ENCODE measurements at places on chromosomes 6 and 20. TPM values are rescaled to one million over a fixed set of nuclear protein-coding genes. Genes with fewer than 3 reads are reported as not detected.

Gene BPIFA1
- not detected for total RNA-seq

Gene DUSP15
- not detected for total RNA-seq

Gene PDE7B
- 0.12 TPM for total RNA-seq

Gene LY6G6F
- not detected for total RNA-seq

Gene HAO1
- not detected for total RNA-seq

Gene OR2H1
- total RNA-seq = not detected

Gene SLC22A16
- total RNA-seq = not detected

Gene TPBG
- total RNA-seq = 0.34 TPM

Gene MUC21
- total RNA-seq = not detected

DNA sequence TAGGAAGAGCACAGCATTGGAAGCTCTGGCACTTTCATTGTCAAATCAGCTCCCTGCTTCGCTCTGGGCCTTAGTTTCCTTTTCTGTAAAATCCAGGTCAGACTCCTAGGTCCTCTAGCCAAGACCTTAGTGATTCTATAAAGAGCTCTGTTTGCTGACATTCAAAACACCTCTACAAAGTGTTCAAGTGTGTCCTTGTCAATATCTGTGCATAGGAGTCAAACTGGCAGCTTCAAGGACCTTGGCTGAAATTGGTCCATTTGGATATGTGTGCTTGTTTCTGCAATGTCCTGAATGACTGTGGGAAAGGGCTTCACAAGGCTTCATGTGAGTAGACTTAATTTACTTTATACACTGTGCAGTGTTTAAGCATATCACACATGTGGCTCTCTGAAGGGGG, 73.9 kb upstream of the ENPP5 start:
- no peak overlapping the region for H3K4me3 ChIP-seq
- H3K27me3 ChIP-seq = peaks cover 1% of the 10 kb centered on the region
- H3K36me3 ChIP-seq = no peaks in the 10 kb centered on the region
- no peak overlapping the region for H3K27ac ChIP-seq
- DNase-seq = no peak

GRCh38 chr20:62021793-62022385, 43.8 kb downstream of the TAF4 start:
- H3K4me3 ChIP-seq = no peak overlapping the region
- no peak overlapping the region for H3K27ac ChIP-seq
- H3K27me3 ChIP-seq = no peaks in the 10 kb centered on the region
- DNase-seq = no peak
- H3K36me3 ChIP-seq = no peaks in the 10 kb centered on the region

DNA sequence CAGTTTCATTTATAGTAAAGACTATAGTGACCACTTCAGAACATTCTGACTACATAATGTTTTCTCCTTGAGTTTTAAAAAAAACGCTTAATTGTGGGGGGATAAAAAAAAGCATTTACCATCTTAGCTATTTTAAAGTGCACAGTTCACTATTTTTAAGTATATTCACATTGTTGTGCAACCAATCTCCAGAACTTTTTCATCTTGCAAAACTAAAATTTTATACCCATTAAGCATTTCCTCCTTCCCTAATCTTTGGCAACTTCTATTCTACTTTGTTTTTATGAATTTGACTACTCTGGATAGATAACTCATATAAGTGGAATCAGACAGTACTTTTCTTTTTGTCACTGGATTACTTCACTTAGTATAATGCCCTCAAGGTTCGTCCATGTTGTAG, 62.3 kb downstream of the FKBP5 start:
- H3K27ac ChIP-seq = no peak overlapping the region
- H3K36me3 ChIP-seq = peaks cover 23% of the 10 kb centered on the region
- H3K27me3 ChIP-seq = no peaks in the 10 kb centered on the region
- DNase-seq = no peak
- peaks cover 31% of the 10 kb centered on the region for H3K4me1 ChIP-seq
- H3K4me3 ChIP-seq = no peak overlapping the region

- H3K4me3 ChIP-seq = peak overlapping the region; percentile 38
- peak overlapping the region; percentile 10 for H3K27ac ChIP-seq
- peaks cover 23% of the 10 kb centered on the region for H3K4me1 ChIP-seq
- no peaks in the 10 kb centered on the region for H3K27me3 ChIP-seq
Measured at GRCh38 chr6:143058987-143059386, 1.7 kb upstream of the AIG1 start.

DNA sequence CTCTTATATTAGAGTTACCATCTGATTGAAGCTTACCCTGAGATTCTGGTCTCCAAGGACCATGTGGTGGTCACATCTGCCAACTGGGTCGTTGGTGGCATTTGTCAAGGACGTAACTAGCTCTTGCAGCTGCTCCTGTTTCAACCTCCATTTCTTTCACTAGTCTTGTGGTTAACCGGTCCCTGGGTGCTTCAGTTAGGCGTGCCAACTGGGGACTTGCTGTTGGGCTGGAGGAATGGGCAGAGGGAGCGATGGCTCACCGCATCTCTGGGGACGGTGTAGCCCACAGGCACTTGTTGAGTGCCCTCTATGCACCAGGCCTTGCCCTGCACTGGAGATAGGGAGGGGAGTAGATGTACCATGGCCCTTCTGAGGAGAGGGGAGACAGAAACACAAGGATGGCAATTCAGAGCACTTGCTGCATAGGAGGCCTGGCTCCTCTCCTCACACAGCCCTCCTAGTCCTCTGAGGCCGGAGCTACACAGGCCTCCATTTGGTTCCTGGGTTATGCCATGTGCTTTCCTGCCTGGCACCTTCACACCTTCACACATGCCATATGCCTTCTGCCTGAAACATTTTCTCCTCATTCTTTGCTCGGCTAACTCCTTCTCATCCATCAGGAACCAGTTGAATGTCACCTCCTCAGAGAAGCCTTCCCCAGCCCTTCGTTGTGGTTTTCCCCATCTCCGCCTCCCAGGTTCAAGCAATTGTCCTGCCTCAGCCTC, 20.0 kb upstream of the ASXL1 start:
- peaks cover 29% of the 10 kb centered on the region for H3K36me3 ChIP-seq
- no peak for DNase-seq
- H3K27ac ChIP-seq = no peak overlapping the region
- peaks cover 36% of the 10 kb centered on the region for H3K4me1 ChIP-seq
- H3K4me3 ChIP-seq = no peak overlapping the region
- H3K27me3 ChIP-seq = no peaks in the 10 kb centered on the region

DNA sequence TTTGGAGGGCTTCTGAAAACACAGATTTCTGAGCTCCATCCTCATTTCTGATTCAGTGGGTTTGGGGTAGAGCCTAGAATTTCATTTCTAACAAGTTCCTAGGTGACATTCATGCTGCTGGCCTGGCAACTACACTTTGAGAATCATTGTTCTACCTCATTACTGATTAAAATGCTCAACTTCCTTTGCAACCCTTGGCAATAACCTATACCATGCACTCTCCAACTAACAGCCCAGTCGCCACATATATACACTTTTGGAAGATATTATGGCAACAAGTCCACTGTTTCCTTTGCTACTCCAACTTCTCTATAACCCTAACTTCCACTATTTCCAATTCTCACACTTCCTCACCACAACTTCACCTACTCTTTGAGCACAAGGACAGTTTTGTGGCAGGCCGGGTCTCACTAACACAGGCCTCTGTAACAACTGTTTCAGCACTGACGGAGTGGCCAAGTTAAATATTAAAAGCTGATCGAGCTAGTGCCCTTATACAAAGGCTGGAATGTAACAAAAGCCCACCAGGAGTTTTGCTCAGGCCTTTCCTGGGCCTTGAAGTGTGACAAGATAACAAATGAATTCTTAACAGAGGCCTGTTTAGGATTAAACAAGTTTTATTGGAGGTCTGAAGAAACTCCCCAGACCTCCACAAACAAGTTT, 32.1 kb upstream of the RAB23 start:
- DNase-seq = no peak
- no peaks in the 10 kb centered on the region for H3K36me3 ChIP-seq
- no peak overlapping the region for H3K27ac ChIP-seq
- no peaks in the 10 kb centered on the region for H3K4me1 ChIP-seq
- no peak overlapping the region for H3K4me3 ChIP-seq

- DNase-seq = no peak
- no peak overlapping the region for H3K27ac ChIP-seq
- peaks cover 3% of the 10 kb centered on the region for H3K4me1 ChIP-seq
- no peaks in the 10 kb centered on the region for H3K27me3 ChIP-seq
Measured at GRCh38 chr6:169185011-169185521, 68.6 kb downstream of the THBS2 start.

GRCh38 chr6:35725081-35725708, 11.6 kb upstream of the ARMC12 start:
- H3K4me1 ChIP-seq = peaks cover 78% of the 10 kb centered on the region
- no peak for DNase-seq
- H3K36me3 ChIP-seq = no peaks in the 10 kb centered on the region
- H3K4me3 ChIP-seq = peak overlapping the region; percentile 42
- no peaks in the 10 kb centered on the region for H3K27me3 ChIP-seq
- peak overlapping the region; percentile 87 for H3K27ac ChIP-seq

DNA sequence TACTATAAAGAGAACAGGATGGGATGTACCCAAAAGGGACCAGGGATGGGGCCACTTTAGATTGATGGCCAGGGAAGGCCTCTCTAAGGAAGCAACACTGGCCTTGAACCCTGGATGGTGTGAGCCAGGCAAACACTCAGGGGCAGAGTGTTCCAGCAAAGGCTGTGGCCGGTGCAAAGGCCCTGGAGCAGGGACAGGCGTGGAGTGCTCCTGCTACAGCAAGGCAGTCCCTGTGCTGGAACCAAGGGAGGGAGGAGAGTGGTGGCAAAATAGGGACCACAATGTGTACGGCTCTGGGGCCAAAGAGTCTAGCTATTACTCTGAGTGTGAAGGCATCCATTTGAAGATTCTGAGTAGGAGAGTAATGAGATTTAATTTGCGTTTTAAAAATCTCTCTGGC, 131.6 kb downstream of the BMP7 start:
- DNase-seq = no peak
- H3K27me3 ChIP-seq = peaks cover 11% of the 10 kb centered on the region
- H3K27ac ChIP-seq = no peak overlapping the region
- H3K4me1 ChIP-seq = no peaks in the 10 kb centered on the region

DNA sequence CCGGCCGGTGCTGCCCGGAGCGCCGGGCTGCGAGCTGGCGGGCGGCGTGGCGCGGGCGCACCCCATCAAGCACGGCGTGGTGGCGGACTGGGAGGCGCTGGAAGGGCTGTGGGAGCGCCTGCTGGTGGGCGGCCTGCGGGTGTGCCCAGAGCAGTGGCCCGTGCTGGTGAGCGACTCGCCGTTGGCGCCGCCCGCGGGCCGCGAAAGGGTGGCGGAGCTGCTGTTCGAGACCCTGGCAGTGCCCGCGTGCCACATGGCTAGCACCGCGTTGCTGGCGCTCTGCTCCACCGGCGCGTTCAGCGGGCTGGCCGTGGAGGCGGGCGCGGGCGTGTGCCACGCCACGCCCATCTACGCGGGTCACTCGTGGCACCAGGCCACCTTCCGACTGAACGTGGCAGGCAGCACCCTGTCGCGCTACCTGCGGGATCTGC, 517 bp downstream of the ACTL10 start:
- H3K27me3 ChIP-seq = no peaks in the 10 kb centered on the region
- peak; percentile 64 for DNase-seq
- H3K36me3 ChIP-seq = no peaks in the 10 kb centered on the region
- H3K27ac ChIP-seq = peak overlapping the region; percentile 71
- peak overlapping the region; percentile 78 for H3K4me3 ChIP-seq
- peaks cover 37% of the 10 kb centered on the region for H3K4me1 ChIP-seq

GRCh38 chr6:33786736-33787135, 2.2 kb downstream of the LEMD2 start:
- H3K27me3 ChIP-seq = no peaks in the 10 kb centered on the region
- H3K36me3 ChIP-seq = peaks cover 43% of the 10 kb centered on the region
- H3K27ac ChIP-seq = no peak overlapping the region
- H3K4me3 ChIP-seq = no peak overlapping the region
- DNase-seq = no peak

- no peak overlapping the region for H3K4me3 ChIP-seq
- DNase-seq = no peak
- H3K4me1 ChIP-seq = peaks cover 2% of the 10 kb centered on the region
- H3K36me3 ChIP-seq = peaks cover 32% of the 10 kb centered on the region
- no peaks in the 10 kb centered on the region for H3K27me3 ChIP-seq
- no peak overlapping the region for H3K27ac ChIP-seq
Measured at GRCh38 chr6:44432227-44432626, 44.7 kb downstream of the CDC5L start.

GRCh38 chr6:159467473-159468041, 225.5 kb downstream of the SOD2 start:
- H3K4me1 ChIP-seq = no peaks in the 10 kb centered on the region
- H3K36me3 ChIP-seq = no peaks in the 10 kb centered on the region
- no peak overlapping the region for H3K4me3 ChIP-seq
- DNase-seq = no peak
- peaks cover 15% of the 10 kb centered on the region for H3K27me3 ChIP-seq
- no peak overlapping the region for H3K27ac ChIP-seq

DNA sequence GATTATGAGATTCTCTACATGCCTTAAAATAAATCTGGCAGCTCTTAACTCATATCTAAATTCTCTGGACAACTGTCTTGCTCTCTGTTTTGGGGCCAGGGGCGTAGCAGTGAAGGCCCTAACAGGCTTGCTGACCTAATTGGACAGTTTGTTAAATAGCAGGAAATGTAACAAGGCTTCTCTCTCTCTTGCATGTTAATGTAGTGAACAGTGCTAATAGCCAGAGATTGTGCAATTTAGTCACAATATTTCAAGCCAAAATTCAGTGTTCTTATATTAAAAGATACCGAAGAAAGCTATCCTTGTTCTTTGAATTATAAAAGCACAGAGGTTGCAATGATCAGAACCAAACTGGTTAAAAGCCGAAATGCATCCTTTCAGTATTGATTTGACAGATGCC, 3.0 kb downstream of the PPP1R3D start:
- no peak for DNase-seq
- no peak overlapping the region for H3K27ac ChIP-seq
- no peak overlapping the region for H3K4me3 ChIP-seq
- peaks cover 7% of the 10 kb centered on the region for H3K36me3 ChIP-seq
- no peaks in the 10 kb centered on the region for H3K27me3 ChIP-seq

GRCh38 chr6:166097914-166098522, 69.6 kb downstream of the TBXT start:
- H3K4me1 ChIP-seq = peaks cover 3% of the 10 kb centered on the region
- no peak overlapping the region for H3K27ac ChIP-seq
- no peaks in the 10 kb centered on the region for H3K36me3 ChIP-seq
- peaks cover 25% of the 10 kb centered on the region for H3K27me3 ChIP-seq

- H3K27ac ChIP-seq = no peak overlapping the region
- no peak overlapping the region for H3K4me3 ChIP-seq
- H3K36me3 ChIP-seq = peaks cover 10% of the 10 kb centered on the region
- no peaks in the 10 kb centered on the region for H3K27me3 ChIP-seq
- no peak for DNase-seq
- H3K4me1 ChIP-seq = peaks cover 8% of the 10 kb centered on the region
Measured at GRCh38 chr6:41189967-41190366, 11.0 kb downstream of the TREML2 start.

DNA sequence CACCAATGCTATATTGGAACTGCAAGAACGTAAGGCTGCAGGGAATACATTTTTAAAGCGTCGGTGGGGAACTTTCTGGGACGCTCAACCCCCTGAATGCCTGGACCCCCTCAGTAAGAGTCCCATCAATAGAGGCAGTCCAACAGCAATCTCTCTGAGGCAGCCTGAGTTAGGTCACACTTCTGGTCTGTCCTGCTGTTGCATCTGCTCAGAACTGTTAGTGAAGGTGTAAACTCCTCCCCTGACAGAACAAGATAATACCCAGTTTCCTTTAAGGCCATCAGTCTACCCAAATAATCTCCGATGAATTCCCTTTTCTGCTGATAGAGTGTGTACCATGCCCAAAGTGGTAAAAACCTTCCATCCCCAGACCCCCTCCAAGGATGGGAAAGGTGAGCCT, 1.1 kb upstream of the RNGTT start:
- H3K36me3 ChIP-seq = peaks cover 9% of the 10 kb centered on the region
- H3K4me3 ChIP-seq = peak overlapping the region; percentile 96
- no peak for DNase-seq
- H3K4me1 ChIP-seq = peaks cover 36% of the 10 kb centered on the region
- H3K27me3 ChIP-seq = no peaks in the 10 kb centered on the region
- no peak overlapping the region for H3K27ac ChIP-seq

GRCh38 chr6:138970856-138971425, 17.1 kb downstream of the REPS1 start:
- no peaks in the 10 kb centered on the region for H3K36me3 ChIP-seq
- peak overlapping the region; percentile 36 for H3K27ac ChIP-seq
- no peaks in the 10 kb centered on the region for H3K27me3 ChIP-seq
- peak; percentile 54 for DNase-seq
